ENCODE measurements at places on chromosomes 2 and 18.

DNA sequence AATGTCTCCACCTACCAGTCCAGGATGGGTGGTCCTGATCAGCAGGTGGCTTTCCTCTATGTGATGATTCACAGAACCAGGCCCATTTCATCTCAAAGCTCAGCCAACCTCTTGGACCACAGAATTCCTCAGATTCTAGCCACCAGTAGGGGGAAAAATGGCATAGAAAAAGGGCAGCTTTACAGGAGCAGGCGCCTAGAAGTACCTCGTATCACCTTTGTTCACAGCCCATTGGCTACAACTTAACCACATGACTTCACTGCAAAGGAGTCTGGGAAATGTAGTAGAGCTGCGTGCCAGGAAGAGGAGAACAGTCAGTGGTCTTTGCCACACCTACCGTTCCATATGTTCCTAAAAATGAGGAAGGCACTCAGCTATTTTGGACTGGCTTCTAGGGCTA lies 62.8 kb upstream of the DTNA start:
- DNase-seq: no peak

DNA sequence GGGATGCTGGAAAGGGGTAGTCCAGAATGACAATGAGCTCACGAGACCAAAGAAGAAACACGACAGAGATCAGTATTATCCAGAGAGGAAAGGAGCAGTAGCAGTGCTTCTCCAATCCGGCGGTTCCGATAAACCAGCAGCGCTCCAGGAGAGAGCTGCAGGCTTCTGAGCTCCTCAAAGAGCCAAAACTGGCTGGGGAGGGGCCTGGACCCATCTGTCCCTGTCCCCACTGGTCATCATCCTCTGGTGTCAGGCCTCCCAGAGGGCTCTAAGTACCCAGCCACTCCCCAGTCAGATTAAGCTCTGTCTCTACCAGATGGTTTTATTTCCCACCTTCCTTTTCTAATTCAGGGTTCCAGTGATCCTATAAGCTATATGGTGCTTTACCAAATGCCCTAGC lies 23.2 kb downstream of the DNAJC27 start:
- DNase-seq: no peak

DNA sequence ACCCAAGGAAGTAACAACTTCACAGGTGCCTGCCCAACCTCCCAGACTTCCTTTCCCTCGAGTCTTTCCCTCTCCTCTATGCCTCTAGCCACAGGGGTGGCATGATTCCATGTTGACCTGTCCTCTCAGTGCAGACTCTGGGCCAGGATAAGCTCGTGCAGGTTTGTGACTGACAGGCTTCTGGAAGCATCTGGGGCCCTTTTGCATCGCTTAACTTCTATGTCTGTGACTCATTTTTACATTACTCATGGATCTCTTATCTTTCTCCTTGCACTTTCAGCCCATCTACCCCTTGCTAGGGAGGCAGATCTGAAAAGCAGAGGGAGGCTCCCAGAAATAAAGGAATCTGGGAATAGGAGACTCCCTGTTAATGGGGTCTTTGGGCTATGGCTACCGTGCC lies 98.5 kb upstream of the RIOK3 start:
- DNase-seq: no peak

DNA sequence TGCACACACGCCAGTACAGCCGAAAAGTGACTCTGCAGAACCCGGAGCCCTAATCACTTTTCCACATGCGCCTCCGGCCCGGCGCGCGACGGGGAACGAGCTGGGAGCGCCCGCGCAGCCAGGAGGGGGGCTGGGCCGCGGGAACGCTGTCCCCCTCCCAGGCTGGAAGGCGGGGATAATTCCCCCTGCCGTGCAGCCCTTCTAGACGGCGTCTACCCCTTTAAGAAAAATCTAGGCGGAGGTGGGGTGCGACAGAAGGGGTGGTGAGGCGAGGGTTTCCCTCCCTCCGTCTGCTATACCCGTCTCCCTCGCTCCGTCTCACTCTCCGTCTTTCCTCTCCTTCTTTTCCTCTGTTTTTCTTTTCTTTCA lies 2.4 kb downstream of the CYP26B1 start:
- DNase-seq: no peak

All from stimulated activated CD4-positive, alpha-beta T cell treated with anti-CD3 and anti-CD28 coated beads, TNF-alpha, amount 100 ng/mL, for 48 hours (primary cell).